ENCODE measurements at places on chromosomes 3 and 15. TPM values are rescaled to one million over a fixed set of nuclear protein-coding genes. Genes with fewer than 3 reads are reported as not detected.

- DNase-seq, result no peak
- H3K36me3 ChIP-seq, result no peaks in the 10 kb centered on the region
- H3K4me1 ChIP-seq, result no peaks in the 10 kb centered on the region
- peaks cover 13% of the 10 kb centered on the region for H3K27me3 ChIP-seq
- H3K27ac ChIP-seq, result no peak overlapping the region
These were observed 37.5 kb downstream of the SLC6A20 start for GRCh38 chr3:45758871-45759270.

DNA sequence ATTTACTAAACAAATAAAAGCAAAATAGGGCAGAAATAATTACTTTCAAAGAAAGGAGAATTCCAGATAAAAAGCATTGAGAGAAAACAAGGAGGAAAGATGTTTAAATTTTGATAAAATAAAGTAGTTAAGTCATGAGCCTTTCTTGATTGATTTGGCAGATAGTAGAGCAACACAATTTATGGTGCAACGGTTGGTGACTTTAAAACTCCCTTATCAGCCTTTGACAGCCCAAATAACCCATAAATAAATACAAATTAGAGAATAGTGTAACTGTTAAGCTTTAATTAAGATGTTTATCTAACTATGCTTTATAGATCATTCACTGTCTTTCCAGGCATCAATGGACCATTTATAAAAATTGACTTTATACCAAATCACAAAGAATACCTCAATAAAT, 54.0 kb upstream of the EIF1B start:
- no peaks in the 10 kb centered on the region for H3K4me1 ChIP-seq
- H3K36me3 ChIP-seq, result no peaks in the 10 kb centered on the region
- no peak for DNase-seq
- no peak overlapping the region for H3K27ac ChIP-seq

DNA sequence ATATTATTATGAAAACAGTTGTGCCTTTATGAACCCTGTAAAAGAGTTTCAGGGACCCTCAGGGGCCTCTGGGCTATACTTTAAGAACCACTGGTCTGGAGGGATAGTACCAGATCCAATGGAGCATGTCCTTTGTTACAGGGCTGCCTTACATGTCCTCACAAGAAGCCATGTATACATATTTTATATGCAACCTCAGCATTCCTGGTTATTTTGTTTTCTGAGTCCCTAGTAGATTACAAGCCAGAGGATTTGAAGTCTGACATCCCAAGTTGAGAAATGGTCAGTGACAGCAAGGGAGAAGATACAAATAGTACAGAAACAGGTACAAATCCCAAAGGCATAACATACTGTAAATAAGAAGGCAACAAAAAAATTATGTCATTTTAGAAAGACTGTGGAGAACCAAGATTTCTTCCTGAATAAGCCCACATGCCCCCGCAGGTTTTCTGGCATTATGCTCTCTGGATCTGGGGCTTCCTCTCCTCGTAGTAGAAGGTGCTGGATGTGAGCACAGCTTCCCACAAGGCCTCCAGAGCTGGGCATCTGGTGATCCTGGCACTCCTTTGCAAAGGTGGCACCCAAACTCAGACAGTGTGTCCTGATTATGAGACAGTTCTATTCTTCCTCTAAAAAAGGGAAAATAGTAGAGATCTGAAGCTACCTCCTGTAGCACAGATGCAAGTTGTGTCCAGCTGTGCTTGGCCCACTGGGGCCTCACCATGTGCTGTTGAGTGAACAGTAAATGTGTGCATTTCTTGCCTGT, 114.0 kb downstream of the NR1D2 start:
- H3K27me3 ChIP-seq, result peaks cover 21% of the 10 kb centered on the region
- H3K4me1 ChIP-seq, result no peaks in the 10 kb centered on the region
- no peak for DNase-seq
- H3K27ac ChIP-seq, result no peak overlapping the region
- no peaks in the 10 kb centered on the region for H3K36me3 ChIP-seq

Gene CFAP92
- 1.1 TPM for total RNA-seq

Gene PRSS50
- total RNA-seq, result 0.07 TPM

Gene SCAMP5
- 0.31 TPM for total RNA-seq

Gene GTF2E1
- total RNA-seq, result 24.1 TPM

Gene TMEM115
- total RNA-seq, result 22.6 TPM

Gene DLL4
- 0.12 TPM for total RNA-seq

Gene GAP43
- not detected for total RNA-seq

Gene CCDC80
- not detected for total RNA-seq

Measured in activated T-cell treated with anti-CD3 and anti-CD28 coated beads, Interleukin-2, amount 50 U/mL, for 72 hours (primary cell).